GM13976 (cell line): ENCODE measurements at places on chromosomes 13 and 19.

DNA sequence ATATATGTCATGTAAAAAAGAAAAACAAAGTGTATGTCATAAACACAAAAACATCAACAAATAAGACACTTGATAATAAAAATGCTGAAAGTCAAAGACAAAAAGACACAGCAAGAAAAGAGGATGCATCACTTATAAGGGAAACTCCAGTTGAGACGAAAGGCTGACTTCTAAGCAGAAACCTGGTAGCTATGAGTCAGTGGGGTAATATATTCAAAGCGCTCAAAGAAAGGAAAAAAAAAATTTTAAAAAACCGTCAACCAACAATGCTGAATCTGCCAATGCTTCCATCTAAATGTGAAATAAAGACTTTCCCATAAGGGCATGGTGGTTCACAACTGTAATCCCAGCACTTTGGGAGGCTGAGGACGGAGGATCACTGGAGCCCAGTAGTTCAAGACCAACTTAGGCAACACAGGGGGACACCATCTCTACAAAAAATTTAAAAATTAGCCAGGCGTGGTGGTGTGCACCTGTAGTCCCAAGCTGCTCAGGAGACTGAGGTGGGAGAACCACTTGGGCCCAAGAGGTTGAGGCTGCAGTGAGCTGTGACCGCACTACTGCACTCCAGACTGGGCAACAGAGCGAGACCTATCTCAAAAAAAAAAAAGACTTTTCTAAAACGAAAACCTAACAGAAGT, 24.0 kb downstream of the USP12 start:
- peak; percentile 59 for DNase-seq

GRCh38 chr19:35311901-35312665, 16.9 kb upstream of the CD22 start:
- no peak for DNase-seq

GRCh38 chr13:19864024-19864745, 736 bp upstream of the ZMYM5 start:
- DNase-seq: peak; percentile 71

GRCh38 chr13:109951491-109951890, 165.1 kb upstream of the IRS2 start:
- no peak for DNase-seq

DNA sequence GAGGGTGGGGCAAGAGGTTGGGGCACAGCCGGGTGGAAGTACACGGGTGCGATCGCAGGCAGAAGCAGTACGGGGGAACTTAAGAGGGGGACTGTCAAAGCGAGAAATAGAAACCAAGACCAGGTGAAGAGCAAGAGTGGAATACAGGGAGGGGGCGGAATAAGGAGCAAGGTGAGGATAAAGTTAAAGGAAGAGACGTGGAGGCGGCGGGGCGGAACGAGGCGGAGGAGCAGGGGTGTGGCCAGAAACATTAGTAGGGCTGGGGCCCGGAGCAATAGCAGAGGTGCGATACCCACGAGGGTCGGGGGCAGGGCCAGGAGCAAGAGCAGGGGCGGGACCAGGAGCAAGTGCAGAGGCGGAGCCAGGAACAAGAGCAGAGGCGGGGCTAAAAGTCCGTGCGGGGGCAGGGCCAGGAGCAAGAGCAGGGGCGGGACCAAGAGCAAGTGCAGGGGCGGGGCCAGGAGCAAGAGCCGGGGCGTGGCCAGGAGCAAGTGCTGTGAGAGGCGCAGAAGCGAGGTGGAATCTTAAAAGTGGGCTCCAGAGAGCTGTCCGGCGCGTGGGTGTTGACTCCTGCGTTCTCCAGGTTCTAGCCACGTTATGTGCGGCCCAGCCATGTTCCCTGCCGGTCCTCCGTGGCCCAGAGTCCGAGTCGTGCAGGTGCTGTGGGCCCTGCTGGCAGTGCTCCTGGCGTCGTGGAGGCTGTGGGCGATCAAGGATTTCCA, 1.2 kb downstream of the CATSPERG start:
- peak; percentile 97 for DNase-seq

DNA sequence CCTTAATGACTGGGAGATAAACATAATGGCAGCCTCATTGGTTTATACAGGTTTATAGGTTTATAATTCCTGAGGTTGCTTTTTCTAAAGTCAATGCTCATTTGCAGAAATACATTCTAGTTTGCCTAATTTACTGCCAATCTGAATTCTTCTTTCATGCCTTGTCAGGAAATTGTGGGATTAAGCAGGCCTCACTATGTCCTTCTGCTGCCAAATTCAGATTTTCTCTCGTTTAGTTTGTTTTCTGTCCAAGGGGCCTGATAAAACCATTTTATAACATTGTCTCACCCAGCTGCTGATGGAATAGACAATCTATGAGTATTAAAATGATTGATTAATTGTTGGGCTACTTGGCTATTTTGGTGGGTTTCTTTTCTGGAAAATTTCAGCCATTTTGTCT, 42.4 kb upstream of the OBI1 start:
- no peak for DNase-seq
